ENCODE measurements at places on chromosomes 1 and 21. TPM values are rescaled to one million over a fixed set of nuclear protein-coding genes. Genes with fewer than 3 reads are reported as not detected.

Gene YY1AP1
- 46.4 TPM for total RNA-seq

Gene LCE3D
- total RNA-seq: not detected

Gene IL19
- total RNA-seq: not detected

Gene KIF14
- 22.2 TPM for total RNA-seq

Gene ZBTB8A
- 6.1 TPM for total RNA-seq

Gene ACTL8
- total RNA-seq: 0.70 TPM

GRCh38 chr1:56819387-56819899 lies at the start of gene FYB2:
TSS of gene FYB2 (minus strand) at chr1:56819404. CDS start at chr1:56819290, 114 bp downstream.
- no peaks in the 10 kb centered on the region for H3K27me3 ChIP-seq
- DNase-seq: peak; percentile 74
- H3K27ac ChIP-seq: no peak within 1 kb of the TSS
- no peaks in the 10 kb centered on the region for H3K36me3 ChIP-seq

DNA sequence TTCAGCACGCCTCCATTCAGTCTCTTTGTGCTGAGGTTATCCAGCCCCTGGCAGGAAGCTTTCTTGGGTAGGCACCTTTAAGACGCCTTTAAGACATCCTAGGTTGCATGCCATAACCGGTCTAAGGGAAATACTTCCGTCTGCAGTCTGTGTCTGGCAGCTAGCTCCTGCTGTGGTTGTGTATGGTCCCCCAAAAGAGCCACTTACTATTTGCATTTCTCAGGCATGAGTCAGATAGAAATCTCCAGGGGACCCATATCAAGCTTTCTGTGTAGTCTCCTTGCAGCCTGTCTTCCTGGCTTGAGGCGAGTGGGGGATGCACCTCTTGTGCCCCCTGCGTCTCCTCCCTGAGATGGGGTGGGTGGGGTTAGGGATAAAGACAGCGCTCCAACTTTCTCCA lies 10.0 kb upstream of the RYR2 start:
- H3K36me3 ChIP-seq: no peaks in the 10 kb centered on the region
- DNase-seq: peak; percentile 44
- H3K4me1 ChIP-seq: peaks cover 13% of the 10 kb centered on the region

- H3K27ac ChIP-seq: no peak overlapping the region
- H3K4me3 ChIP-seq: no peak overlapping the region
- H3K4me1 ChIP-seq: no peaks in the 10 kb centered on the region
- no peak for DNase-seq
- H3K27me3 ChIP-seq: no peaks in the 10 kb centered on the region
Measured at GRCh38 chr1:168243198-168243597, 17.4 kb downstream of the SFT2D2 start.

DNA sequence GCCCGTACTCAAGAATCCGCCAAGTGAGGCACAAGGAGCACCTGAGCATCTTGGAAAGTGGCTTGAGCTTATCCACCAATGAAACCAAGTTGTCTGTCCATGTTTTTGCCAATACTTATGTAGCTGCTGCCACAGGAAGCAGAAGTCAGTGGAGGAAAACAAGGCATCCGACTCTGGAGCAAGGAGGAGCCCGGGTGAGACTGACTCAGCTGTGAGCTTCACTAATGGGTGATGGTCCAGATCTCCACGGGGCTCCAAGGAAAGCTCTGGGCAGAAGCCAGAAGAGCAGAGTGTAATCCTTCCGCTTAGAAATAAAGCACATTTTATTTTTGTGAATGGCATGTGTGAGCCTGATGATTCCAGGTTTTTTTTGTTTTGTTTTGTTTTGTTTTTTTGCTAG lies 12.3 kb upstream of the SSR2 start:
- H3K27me3 ChIP-seq: no peaks in the 10 kb centered on the region

DNA sequence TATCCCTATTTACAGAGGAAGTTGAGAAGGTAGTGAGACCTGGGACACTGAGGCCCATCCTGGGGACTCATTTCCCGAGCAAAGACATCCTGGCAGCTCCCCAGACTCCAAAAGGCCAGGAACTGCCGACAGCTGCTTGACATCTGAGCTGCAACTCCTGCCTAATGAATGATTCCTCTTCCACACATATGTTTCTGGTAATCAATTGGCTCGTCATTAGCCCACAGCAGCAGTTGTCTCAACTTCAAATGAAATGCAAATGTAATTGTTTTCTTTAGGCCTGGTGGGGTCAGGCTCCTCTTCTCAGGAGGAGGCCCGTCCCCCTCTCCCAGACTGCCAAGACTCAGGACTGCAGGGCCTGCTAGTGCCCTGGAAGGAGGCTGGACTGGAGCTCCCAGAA lies 61.8 kb upstream of the DISP3 start:
- H3K27me3 ChIP-seq: no peaks in the 10 kb centered on the region
- H3K4me3 ChIP-seq: no peak overlapping the region
- no peak overlapping the region for H3K27ac ChIP-seq
- no peaks in the 10 kb centered on the region for H3K36me3 ChIP-seq

GRCh38 chr1:170494369-170494768 lies 37.6 kb upstream of the GORAB start:
- H3K4me1 ChIP-seq: peaks cover 39% of the 10 kb centered on the region
- H3K27me3 ChIP-seq: no peaks in the 10 kb centered on the region
- H3K4me3 ChIP-seq: no peak overlapping the region
- no peak overlapping the region for H3K27ac ChIP-seq

GRCh38 chr1:77556045-77556444 lies 126.4 kb downstream of the ZZZ3 start:
- no peak overlapping the region for H3K27ac ChIP-seq
- no peaks in the 10 kb centered on the region for H3K4me1 ChIP-seq
- H3K36me3 ChIP-seq: no peaks in the 10 kb centered on the region
- DNase-seq: no peak

GRCh38 chr1:91928026-91928425 lies 21.2 kb upstream of the BRDT start:
- H3K4me3 ChIP-seq: no peak overlapping the region
- no peaks in the 10 kb centered on the region for H3K4me1 ChIP-seq
- no peaks in the 10 kb centered on the region for H3K27me3 ChIP-seq
- no peak for DNase-seq

- no peak overlapping the region for H3K27ac ChIP-seq
- no peaks in the 10 kb centered on the region for H3K36me3 ChIP-seq
- no peak overlapping the region for H3K4me3 ChIP-seq
- no peak for DNase-seq
- peaks cover 12% of the 10 kb centered on the region for H3K4me1 ChIP-seq
Measured at GRCh38 chr1:232909752-232910151, 40.7 kb upstream of the NTPCR start.

- H3K4me1 ChIP-seq: peaks cover 23% of the 10 kb centered on the region
- no peak for DNase-seq
- H3K4me3 ChIP-seq: no peak overlapping the region
- no peaks in the 10 kb centered on the region for H3K27me3 ChIP-seq
- H3K27ac ChIP-seq: no peak overlapping the region
Measured at GRCh38 chr21:38486221-38486620, 12.1 kb downstream of the ERG start.

GRCh38 chr1:116261227-116261626 lies 111.8 kb upstream of the ATP1A1 start:
- no peaks in the 10 kb centered on the region for H3K36me3 ChIP-seq
- peak; percentile 19 for DNase-seq
- no peaks in the 10 kb centered on the region for H3K4me1 ChIP-seq
- no peak overlapping the region for H3K4me3 ChIP-seq

DNA sequence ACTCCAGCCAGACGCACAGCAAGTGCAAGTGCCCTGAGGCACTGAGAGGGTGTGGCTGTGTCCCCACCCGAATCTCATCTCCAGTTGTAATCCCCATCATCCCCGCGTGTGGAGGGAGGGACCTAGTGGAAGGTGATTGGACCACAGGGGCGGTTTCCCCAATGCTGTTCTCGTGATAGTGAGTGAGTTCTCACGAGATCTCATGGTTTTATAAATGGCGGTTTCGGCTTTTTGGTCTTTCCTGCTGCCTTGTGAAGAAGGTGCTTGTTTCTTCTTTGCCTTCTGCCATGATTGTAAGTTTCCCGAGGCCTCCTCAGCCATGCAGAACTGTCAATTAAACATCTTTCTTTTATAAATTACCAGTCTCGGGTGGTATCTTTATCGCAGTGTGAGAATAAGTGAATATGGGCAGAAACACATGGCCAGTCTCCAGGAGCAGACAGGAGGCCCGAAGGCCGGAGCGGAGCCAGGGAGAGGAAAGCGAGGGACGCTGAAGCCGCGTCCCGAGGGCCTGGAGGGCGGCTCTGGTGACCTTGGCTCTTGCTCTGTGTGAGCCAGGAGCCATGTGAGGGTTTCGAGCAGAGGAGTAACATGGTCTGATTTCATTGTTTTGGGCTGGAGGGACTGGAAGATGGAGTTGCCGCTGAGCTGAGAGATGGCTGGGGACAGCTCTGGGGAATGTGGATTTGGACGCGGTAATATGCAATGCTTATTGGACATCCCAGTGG lies 76.0 kb upstream of the C1orf174 start:
- H3K27ac ChIP-seq: no peak overlapping the region
- no peak overlapping the region for H3K4me3 ChIP-seq
- DNase-seq: no peak
- no peaks in the 10 kb centered on the region for H3K36me3 ChIP-seq
- H3K4me1 ChIP-seq: no peaks in the 10 kb centered on the region
- no peaks in the 10 kb centered on the region for H3K27me3 ChIP-seq

- H3K4me3 ChIP-seq: no peak overlapping the region
- peaks cover 34% of the 10 kb centered on the region for H3K4me1 ChIP-seq
- no peaks in the 10 kb centered on the region for H3K27me3 ChIP-seq
Measured at GRCh38 chr21:36076878-36077655, 7.2 kb downstream of the CBR1 start.

DNA sequence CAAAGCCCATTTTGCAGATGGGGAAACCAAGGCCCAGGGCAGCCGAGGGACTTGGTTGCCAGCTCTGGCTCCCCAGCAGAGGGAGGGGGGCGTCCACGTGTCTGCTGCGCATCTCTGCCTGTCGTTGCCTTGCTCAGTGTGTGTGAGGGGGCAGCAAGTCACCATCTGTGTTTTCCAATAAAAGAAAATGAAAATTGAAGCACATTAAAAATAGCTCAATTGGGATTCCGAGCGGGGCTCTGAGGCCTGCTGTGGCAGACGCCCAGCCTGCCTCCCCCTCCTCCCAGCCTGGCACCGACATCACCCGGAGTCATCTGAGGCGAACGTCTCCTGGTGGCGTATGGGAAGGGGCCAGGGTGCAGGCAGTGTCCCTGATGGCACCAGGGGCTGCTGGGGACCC lies 51.2 kb downstream of the EPHB2 start:
- H3K27me3 ChIP-seq: no peaks in the 10 kb centered on the region
- H3K4me1 ChIP-seq: no peaks in the 10 kb centered on the region
- H3K36me3 ChIP-seq: no peaks in the 10 kb centered on the region
- H3K27ac ChIP-seq: no peak overlapping the region

- H3K4me1 ChIP-seq: no peaks in the 10 kb centered on the region
- H3K4me3 ChIP-seq: no peak overlapping the region
Measured at GRCh38 chr1:224387943-224388342, 31.3 kb downstream of the CNIH4 start.

DNA sequence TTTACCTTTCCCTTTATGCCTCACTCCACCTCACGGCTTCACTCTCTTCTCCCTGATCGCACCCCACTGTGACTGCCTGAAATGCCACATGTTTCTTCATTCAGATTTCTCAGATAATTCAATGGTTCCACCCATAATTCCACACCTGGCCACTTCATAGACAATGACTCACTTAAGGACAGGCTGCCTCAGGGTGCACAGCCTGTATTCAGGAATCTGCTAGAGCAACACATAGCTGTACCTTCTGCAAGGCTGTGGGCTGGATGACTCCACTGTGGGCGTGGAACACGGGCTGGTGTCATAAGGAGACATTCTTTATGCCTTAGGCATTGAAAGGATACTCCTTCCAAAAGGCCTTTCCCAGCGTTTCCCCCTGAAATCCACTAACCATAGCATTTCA lies 36.1 kb downstream of the L1TD1 start:
- H3K4me3 ChIP-seq: no peak overlapping the region
- no peak for DNase-seq
- peaks cover 73% of the 10 kb centered on the region for H3K4me1 ChIP-seq
- no peaks in the 10 kb centered on the region for H3K27me3 ChIP-seq
- H3K36me3 ChIP-seq: peaks cover 11% of the 10 kb centered on the region

GRCh38 chr1:29981586-29982239 lies 741.7 kb downstream of the MATN1 start:
- no peaks in the 10 kb centered on the region for H3K36me3 ChIP-seq
- H3K4me3 ChIP-seq: no peak overlapping the region
- H3K27ac ChIP-seq: no peak overlapping the region
- DNase-seq: peak; percentile 37
- H3K4me1 ChIP-seq: peaks cover 19% of the 10 kb centered on the region

DNA sequence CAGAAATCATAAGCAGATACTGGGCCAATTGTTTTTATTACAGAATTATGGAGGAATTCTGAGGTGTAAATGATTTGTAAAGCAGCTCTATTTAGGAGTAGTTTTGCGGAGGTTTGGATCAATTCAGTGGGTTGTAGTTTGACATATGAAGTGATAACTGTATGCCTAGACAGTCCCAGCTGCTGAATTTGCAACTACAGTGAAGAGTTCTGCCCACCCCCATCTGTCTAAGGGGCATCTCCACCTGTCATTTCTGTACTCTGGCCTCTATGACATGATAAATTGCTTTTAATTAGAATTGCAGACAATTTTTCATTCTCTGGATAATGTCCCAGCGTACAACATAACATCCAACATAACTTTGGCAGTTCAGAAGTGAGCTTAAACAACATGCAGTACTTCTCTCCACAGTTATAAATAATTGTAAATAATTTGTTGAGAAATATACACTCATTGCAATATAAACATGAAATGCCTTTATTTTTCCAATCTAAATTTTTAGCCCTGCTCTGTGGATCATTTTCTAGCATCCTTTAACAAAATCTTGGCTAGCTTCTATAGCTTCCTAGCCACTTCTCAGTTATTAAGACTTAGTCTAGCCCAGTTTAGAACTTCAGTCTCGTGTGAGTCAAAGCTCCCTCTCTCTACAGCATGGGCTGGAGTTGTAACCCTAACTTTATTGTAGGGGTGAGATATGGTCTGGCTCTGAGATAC lies 52.3 kb downstream of the PDE4B start:
- H3K4me3 ChIP-seq: no peak overlapping the region
- H3K4me1 ChIP-seq: no peaks in the 10 kb centered on the region
- no peaks in the 10 kb centered on the region for H3K27me3 ChIP-seq
- H3K27ac ChIP-seq: no peak overlapping the region

- H3K4me3 ChIP-seq: no peak overlapping the region
- no peak overlapping the region for H3K27ac ChIP-seq
- no peaks in the 10 kb centered on the region for H3K36me3 ChIP-seq
- DNase-seq: no peak
- H3K4me1 ChIP-seq: no peaks in the 10 kb centered on the region
- no peaks in the 10 kb centered on the region for H3K27me3 ChIP-seq
Measured at GRCh38 chr1:217014066-217014465, 290.8 kb upstream of the ESRRG start.

- no peak overlapping the region for H3K27ac ChIP-seq
- H3K4me1 ChIP-seq: no peaks in the 10 kb centered on the region
- no peak for DNase-seq
- no peak overlapping the region for H3K4me3 ChIP-seq
Measured at GRCh38 chr1:40684669-40685068, 6.8 kb upstream of the NFYC start.

DNA sequence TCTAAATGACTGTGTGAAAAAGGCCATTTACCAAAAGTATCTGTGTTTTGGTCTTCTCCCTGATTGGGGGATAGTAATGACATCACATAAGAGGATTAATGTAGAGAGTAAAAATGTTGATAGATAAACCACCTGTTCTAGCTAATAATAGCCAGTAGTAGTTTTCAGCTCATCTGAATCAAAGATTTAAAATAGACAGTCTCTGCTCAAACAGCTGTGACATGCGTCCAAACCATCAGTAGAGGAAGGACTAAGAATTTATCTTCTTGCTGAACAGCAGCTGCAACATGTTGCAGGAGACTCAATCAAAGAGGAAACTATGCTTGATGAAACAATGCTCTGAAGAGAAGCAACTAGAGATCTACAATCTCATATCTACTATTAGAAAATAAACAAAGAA lies 21.4 kb downstream of the TMPRSS15 start:
- H3K27ac ChIP-seq: no peak overlapping the region
- H3K4me3 ChIP-seq: no peak overlapping the region
- no peaks in the 10 kb centered on the region for H3K4me1 ChIP-seq
- DNase-seq: no peak

All from GM23338 (cell line).